ENCODE measurements at places on chromosomes 7 and 10.

DNA sequence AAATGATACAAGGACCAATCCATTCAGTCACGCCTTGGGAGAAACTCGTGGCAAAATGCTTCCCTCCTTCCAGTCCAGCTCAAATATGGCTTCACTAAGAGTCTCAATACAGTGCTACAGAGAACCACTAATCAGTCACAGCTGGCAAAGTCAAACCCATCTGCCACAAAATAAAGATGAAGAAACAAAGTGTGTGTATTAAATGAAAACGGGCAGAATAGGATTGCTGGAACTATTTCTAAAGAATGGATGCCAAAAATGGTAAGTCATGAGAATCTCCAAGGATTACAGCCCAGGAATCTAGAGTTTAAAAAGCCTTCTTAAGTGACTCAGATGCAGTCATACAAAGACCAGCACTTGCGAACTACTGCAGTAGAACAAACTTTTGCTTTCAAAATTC, 61.9 kb downstream of the CACUL1 start:
- DNase-seq = no peak

- no peak for DNase-seq
These were observed 103.5 kb upstream of the FERD3L start for GRCh38 chr7:19248681-19249080.

GRCh38 chr10:69914398-69915214, 112.9 kb downstream of the COL13A1 start:
- DNase-seq = peak; percentile 78

DNA sequence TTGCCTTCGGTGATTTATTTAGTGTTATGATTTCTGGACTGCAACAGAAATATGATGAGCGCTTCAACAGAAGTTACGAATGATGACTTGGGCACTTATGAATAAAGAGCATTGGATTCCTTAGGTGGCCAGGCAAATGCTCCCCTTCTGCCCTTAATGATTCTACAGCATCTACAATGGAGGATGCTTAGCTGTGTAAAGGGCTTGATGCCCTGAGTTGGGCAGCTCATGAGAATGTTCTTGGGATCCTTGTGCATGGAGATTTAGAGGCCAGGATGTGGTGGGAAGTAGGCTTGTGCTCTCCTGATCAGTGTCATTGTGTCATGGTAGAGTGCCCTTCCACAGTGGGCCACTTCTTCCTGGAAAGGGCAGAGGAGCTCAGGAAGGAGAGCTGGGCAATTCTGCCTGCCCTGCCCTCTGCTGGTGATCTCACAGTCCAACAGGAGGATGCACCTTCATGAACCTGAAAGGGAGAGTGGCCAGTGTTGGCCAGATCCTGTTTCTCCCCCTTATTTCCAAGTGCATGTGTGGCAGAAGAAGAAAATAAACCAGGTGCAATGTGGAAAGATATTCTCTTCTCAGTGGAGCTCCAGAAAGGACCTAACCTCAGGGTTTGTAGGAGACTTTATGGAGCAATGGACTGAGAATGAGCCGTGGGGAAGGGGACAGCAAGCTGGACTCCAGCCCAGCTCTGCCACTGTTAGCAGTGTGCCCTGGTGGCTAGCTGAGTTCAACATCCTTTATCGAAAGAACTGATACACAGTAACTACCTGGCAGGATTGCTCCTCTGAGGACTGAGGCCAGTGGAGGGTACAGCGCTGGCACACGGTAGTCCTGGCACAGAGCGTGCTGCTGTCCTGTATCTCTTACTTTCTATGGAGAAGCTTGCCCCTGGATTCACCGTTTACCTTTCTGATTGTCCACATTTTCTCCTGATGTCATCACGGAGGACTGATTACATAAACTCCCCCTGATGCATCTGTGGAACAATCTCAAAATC, 182.9 kb downstream of the BMPER start:
- DNase-seq = peak; percentile 73

- no peak for DNase-seq
These were observed 11.0 kb downstream of the ZNF862 start for GRCh38 chr7:149849174-149849573.

DNA sequence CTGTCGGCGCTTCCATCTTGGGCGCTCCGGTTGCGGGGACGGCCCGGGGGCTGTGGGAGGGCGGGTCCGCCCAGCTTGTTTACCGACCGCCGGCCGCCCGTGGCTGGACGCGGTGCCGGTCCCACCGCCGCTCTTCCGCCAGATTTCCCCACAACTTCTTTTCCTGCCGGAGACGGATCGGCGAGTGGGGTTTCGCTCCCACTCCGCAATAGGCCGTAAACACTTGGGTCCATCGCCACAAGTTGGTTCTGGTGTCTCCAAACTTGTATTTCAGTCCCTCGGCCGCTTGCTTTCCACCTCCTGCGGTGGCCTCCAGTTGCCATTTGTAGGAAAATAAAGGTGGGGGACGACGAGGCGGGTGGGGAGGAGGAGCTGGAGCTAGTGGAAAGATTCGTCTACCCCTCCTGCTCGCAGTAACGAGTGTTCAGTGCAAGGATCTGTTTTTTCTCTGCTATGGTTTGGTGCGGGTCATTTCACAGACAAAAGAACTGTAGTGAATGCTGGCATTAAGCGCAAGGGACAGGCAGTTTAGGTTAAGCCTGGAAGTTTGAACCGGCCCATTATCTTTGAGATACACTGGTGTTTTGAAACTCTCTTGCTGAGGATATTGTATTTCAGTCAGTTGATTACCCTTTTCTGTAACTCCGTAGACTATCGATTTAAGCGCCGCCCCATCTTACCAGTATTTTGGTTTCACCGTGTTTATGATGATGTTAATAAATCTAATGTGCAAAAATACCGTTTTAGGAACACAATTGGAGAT, 24.3 kb upstream of the ZRANB1 start:
- DNase-seq = peak; percentile 59

DNA sequence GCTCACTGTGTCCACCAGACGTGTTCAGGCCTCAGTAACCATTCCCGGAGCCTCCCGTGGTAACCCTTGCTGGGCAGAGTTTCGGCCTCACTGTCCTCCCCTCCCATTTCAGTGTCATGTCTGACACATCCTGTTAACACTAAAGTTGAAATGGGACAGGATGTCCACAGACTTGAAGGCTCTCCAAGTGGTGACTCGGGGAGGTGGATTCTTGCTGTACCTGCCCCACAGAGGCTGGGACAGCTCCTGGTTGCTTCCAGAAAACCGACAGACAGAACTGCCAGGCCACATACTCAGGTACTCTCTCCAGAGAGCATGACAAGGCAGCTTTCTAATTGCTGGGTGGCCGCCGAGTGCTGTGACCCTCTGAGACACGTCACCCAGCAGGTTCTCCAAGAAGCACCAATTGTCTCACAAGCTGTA, 17.9 kb upstream of the CYTH3 start:
- DNase-seq = peak; percentile 70

GRCh38 chr10:85741626-85742300, 624.8 kb downstream of the GRID1 start:
- no peak for DNase-seq

DNA sequence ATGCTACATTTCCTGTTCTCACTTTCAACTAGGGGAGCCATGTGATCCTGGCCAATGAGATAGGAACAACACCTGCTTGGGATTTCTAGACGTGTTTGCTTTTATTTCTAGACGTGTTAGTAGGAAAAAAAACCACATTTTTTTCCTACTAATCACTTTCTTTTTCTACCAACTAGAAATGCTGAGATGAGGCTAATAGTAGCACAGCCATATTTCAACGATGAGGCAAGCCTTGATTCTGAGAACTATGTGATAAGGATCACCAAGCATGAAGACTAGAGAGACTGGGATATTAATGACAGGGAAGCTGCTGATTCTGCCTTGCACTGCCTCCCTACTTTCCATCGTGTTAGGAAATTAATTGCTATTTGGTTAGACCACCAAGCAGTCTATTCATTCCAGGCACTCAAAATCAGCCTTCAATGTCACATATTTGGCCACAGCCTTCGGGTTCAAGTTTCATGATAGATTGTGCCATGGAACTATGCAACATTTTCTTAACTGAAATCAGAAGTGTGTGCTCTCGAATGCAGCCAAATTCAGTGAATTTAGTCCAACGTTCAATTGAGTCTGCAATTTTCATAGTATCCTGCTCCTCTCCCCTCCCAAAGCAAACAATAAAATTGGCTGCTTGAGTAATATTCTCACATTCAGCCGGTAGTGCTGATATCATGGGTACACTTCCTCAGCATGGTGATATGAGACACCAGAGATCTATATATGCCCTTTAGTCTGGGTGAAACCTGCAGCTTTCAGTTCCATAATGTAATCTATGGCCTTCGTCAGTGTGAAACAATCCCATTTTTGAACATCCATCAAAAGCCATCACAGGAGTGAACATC, 98.1 kb downstream of the GPR37 start:
- DNase-seq = no peak

DNA sequence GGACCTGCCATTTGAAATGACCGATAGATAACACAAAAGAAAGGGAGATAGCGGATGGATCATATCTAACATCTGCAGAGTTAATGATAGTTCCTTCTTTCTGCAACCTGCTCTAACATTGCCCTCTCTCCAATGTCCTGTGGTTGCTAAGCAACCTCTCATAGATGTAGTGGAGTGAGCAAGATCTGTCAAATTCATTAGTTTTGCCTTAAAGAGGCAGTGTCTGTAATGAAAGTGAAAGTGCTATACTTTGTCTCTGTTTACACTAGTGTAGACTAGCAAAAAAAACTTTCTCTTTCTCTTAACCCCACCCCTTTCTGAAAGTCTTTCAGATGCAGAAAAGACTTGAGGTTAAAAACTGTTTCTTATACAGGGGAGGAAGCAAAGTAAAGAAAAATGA, 1196.9 kb downstream of the SORCS3 start:
- no peak for DNase-seq

- no peak for DNase-seq
These were observed 48.2 kb downstream of the ARHGAP22 start for GRCh38 chr10:48556713-48557112.

- no peak for DNase-seq
These were observed 23.8 kb downstream of the CD36 start for GRCh38 chr7:80662252-80662651.

GRCh38 chr7:3279147-3279818, 21.8 kb upstream of the SDK1 start:
- DNase-seq = no peak

GRCh38 chr7:136940122-136940521, 71.7 kb downstream of the CHRM2 start:
- DNase-seq = no peak

- DNase-seq = no peak
These were observed 265.9 kb upstream of the YAE1 start for GRCh38 chr7:39300276-39300675.

GRCh38 chr7:138137423-138138171, 61.3 kb downstream of the AKR1D1 start:
- DNase-seq = no peak

- no peak for DNase-seq
These were observed 3.1 kb upstream of the PYROXD2 start for GRCh38 chr10:98417973-98418664.

DNA sequence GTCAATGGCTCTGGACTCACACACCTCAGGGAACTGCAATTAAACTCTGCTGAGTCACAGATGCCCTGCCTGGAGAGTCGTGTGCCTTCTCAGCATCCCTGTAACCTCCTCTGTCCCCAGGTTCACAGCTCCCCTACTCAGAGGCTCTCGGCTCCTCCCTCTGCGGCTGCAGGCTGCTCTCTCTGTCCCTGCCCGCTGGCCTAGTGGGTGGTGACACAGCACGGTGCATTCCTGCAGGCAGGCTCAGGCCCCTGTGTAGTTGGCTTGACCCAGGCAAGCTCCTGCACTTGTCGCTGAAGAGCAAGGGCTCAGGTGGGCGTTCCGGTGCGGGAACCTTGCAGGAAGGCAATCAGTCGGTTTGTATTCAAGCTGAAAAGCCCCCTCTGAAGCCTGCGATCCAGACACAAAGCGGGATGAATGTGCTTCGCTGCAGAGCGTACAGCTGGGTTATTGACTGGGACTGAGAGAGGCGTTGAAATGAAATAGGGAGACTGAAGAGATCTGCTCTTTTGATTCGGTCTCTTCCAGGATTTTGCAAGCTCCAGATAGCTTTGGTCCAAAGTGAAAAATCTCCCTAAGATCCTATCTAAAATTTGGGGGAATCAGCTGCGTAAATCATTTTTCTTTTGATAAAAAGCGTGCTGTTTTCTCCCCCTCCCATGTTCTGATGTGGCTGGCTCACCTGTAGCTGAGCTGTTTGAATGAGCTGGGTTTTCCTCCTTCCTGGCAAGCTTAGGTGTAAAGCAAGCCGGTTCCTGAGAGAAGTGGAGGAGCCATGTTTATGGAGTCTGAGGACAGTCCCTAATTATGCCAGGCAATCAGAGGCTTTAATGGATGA, 208.7 kb upstream of the PHYHIPL start:
- peak; percentile 91 for DNase-seq

- no peak for DNase-seq
These were observed 114.0 kb downstream of the INPP5A start for GRCh38 chr10:132651511-132652029.

DNA sequence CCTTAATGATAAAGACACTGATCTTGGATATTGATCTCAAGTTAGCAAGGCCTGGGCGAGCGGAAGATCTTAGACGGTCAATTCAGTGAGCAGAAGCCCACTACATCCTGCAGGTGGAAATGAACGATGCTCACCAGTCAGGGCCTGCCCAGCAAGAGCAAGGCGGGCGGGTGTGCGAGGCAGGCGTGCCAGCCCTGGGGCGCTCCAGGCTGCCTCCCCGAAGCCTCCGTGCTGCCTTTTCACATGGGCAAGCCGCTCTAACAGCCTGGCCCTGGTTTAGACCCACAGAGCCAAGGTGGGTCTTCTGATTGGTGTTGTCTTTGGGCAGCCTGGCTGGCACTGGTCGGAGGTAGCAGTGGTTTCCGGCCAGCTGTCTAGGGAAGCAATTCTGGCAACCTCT, 475.1 kb upstream of the FOXK1 start:
- no peak for DNase-seq

GRCh38 chr10:109889867-109890266, 33.4 kb downstream of the XPNPEP1 start:
- no peak for DNase-seq

- DNase-seq = peak; percentile 61
These were observed 24.2 kb downstream of the CRTAC1 start for GRCh38 chr10:98006266-98006665.

GRCh38 chr10:49594594-49594993, 15.5 kb upstream of the SLC18A3 start:
- DNase-seq = peak; percentile 66

- DNase-seq = peak; percentile 60
These were observed at the start of gene ARPC1B for GRCh38 chr7:99374111-99375064. TSS of gene ARPC1B (plus strand) at chr7:99374730. CDS start at chr7:99385715, 10,985 bp downstream.

DNA sequence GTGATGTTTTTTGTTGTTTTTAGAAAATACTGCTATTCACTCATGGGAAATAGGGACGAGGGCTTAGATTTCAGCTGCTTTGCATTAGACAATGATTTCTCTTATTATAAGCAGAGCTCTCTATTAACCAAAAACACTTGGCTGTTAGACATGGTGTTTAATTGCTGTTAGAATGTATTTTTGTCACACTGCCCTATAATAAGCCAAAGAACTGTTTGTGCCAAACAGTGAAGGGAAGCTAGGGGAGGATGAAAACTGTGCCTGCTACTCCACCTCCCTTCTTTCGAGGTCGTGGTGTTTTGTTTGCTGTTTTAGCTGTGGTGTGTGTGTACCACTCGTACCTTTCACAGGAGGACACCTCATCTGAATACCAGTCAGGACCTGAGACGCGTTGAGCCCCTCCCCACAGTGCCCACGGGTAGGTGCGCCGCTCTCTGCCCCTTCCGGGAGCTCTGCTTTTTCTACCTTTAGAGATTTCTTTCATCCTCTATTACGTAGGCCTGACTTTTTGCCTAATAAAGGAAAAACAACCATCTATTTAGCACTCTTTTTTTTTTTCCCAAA, 57.9 kb downstream of the CUX1 start:
- no peak for DNase-seq

Data from ELF-1 (cell line).